ENCODE measurements at places on chromosomes 3 and 15.
A peak's percentile ranks its signal among the peaks of the same experiment; 100 is the strongest.

DNA sequence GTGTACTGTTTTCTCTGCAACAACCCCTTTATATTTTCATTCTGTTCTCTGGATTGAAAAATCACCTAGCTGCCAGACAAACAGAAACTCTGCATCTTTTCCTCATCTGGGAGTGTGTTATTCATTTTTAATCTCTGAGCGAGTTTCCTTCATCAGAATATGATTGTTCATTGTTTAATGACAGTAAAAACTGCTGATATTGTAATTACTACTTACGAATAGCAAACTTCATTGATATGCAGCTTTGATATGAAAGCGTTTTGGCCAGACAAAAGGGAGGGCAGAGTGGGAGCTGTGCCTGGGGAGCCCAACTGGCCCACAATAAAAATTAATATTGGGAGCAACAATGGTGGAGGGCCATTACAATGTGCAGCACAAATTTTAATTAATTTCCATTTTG is 132.7 kb upstream of the SKOR1 start:
- no peak for DNase-seq

GRCh38 chr3:183584246-183584913 is 28.9 kb upstream of the KLHL6 start:
- DNase-seq = no peak

- no peak for DNase-seq
Measured at GRCh38 chr15:95284492-95284891, 1046.0 kb upstream of the NR2F2 start.

DNA sequence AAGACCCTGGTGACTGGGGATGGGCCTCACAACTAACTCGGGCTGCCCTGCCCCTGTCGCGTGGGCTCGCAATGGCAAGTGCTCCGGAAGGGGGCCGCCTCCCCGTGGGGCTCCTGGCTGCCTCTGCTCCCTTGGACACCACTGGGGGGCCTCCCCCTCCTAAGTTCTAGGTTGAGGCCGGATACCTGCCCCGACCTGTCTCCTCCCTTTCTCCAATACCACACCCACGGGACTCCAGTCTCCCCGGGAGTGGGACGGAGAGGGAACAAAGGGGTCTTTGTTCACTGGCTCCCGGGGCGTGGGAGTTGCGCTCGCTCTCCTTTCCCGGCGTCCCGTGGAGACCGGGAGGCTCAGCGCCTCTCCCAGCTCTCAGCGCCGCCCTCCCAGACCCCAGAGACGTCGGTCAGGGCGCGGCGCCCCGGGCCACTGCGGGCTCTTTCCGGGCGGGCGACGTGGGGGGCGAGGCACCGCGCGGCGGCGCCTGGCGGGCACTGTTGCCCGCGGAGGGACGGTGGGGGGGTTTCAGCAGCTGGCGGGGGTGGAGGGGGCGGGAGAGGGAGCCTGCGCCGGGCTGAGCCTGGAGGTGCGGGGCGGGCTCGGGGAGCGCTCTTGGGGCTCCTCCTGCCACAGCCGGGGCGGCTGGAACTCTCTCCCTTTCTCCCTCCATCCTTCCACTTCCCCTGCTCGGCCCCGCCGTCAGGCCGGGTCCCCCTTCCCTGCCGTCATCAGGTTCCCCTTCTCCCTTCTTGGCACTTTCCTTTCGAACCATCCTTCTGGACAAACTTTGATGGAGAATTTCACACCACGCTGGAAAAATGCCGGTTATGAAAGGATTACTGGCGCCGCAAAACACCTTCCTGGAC is at the start of gene KCNH8:
KCNH8 (plus strand) TSS at position 606 of the 863 bp plus-strand sequence; CDS start at position 816, 210 bp downstream.
- DNase-seq = peak; percentile 70

- DNase-seq = no peak
Measured at GRCh38 chr3:99167071-99167470, 265.6 kb upstream of the DCBLD2 start.

All from D341Med (cell line).